ENCODE measurements at places on chromosomes 1 and 21.

DNA sequence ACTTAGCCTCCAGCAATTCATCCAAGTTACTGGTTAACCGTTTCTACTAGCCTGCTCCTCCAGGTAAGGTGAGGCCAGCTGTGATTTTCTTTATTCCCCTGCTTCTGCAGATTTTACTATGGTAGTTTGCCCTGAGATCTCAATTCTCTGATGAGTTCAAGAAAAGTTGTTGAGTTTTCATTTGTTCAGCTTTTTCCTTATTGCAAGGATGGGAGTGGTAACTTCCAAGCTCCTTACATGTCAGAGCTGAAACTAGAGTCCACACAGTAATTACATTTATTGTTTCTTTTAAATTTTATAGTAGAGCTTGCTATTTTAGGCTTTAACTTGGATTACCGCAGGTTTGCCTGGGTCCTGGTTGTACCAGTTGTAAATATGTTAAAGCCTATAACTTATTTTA lies 76.9 kb upstream of the ZRANB2 start:
- DNase-seq, result no peak

DNA sequence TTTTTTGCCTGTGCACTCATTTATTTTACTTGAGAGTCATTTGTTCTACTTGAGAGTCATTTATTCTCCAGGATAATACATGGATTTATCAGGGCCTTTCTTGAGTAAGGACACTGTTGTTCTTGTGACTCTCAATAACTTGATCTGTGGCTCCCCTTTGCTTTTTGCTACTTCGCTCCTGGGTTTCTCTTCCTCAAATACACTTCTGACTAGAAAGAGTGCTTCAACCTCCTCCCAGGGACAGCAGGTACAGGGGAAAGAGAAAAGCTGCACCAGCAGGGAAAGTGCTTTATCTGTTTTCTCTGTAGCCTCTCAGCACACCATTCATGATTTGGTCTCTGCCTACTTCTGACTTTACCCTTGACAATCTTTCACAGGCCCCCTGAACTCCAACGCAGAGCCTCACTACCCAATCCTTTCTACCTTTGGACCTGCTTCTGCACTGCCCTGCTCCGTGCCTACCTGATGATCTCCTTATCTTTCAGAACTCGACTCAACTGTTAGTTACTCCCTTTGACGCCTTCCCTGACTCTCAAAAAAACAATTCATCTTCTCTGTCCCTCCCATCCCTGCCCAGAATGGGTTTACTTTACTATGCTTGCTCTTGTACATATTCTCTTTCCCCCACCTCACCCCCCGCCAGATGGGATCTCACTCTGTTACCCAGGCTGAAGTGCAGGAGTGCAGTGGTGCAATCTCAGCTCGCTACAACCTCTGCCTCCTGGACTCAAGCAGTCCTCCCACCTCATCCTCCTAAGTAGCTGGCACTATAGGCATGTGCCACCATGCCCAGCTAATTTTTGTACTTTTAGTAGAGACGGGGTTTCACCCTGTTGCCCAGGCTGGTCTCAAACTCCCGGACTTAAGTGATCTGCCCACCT lies 15.6 kb upstream of the PIGM start:
- DNase-seq, result no peak

- DNase-seq, result no peak
These were observed 118.2 kb upstream of the ADGRL4 start for GRCh38 chr1:79124756-79125155.

DNA sequence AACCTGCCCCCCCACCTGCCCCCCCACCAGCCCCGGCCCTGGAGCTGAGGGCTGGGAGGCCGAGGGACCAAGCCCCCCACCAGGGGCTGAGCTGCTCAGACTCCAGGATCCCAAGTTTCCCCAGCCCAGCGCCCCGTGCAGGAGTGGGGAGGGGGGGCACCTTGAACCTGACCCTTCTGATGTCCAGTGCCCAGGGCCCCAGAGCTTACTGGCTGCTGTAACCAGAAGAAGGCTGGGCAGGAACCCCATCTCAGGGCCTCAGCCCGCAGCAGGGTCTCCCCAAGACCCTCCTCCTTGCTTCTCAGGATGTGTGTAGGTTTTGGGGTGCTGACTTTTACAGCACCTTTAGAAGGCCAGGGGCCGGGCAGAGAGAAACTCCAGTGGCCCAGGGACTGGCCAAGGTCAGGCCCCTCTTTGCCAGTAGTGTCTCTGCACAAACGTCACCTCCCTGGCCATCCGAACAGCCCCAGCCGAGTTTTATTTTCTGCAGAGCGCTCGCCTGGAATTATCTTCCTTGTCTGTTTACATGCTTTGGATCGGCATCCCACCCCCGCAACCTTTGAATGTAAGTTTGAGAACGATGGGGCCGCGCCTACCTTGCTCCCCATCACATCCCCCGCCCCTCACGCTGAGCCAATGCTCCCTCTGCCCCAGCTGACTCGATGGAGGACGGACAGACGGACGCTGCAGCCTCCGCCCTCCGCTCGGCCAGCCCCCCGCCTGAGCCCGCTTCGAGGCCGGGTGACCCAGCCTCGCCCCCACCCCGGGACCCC lies 70.1 kb upstream of the CASZ1 start:
- DNase-seq, result no peak

DNA sequence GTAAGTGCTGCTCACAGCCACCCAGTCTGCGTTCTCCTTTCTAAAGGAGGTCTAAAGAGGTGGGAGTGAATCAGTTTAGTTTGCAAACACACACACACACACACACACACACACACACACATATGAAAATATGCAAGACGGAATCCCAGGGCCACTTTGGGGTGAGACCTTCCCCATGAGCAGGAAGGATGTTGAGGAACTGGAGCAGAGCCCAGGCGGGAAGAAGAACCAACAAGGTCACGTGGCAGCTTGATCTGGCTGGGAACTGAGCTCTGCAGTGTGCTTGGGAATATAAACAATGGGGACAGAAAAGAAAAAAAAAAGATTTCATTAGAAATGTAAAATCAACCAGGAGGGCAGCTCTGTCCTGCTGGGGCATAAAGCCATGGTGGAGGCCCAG lies 32.6 kb downstream of the OR2G3 start:
- no peak for DNase-seq

- no peak for DNase-seq
These were observed 11.7 kb upstream of the ARHGAP29 start for GRCh38 chr1:94248956-94249688.

- DNase-seq, result no peak
These were observed 38.7 kb upstream of the TTC22 start for GRCh38 chr1:54839824-54840223.

- no peak for DNase-seq
These were observed at the start of gene KDM5B for GRCh38 chr1:202807926-202808757. Gene KDM5B, minus strand, starts transcription at chr1:202808421. Its CDS starts 116 bp downstream, at chr1:202808305.

GRCh38 chr1:84348759-84349158 lies 47.3 kb downstream of the SAMD13 start:
- no peak for DNase-seq

DNA sequence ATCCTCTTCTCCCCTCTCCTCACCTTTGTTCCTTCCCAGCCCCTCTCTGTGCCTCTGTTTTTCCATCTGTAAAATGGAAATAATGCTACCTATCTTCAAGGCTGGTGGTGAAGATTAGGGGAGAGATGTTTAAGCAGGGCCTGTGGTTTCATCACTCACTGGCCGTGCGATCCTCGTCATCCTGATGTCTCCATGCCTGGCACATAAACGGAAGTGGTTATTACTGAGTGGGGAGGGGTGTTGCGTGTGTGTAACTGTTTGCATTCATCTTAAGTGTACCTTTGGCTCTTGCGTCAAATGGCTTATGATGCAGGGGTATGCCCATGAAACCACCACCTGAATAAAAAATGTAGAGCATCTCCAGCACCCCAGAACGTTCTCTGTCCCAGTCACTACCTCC lies 17.2 kb upstream of the C1QA start:
- no peak for DNase-seq

- DNase-seq, result no peak
These were observed 260.8 kb downstream of the GPATCH2 start for GRCh38 chr1:217369996-217370551.

DNA sequence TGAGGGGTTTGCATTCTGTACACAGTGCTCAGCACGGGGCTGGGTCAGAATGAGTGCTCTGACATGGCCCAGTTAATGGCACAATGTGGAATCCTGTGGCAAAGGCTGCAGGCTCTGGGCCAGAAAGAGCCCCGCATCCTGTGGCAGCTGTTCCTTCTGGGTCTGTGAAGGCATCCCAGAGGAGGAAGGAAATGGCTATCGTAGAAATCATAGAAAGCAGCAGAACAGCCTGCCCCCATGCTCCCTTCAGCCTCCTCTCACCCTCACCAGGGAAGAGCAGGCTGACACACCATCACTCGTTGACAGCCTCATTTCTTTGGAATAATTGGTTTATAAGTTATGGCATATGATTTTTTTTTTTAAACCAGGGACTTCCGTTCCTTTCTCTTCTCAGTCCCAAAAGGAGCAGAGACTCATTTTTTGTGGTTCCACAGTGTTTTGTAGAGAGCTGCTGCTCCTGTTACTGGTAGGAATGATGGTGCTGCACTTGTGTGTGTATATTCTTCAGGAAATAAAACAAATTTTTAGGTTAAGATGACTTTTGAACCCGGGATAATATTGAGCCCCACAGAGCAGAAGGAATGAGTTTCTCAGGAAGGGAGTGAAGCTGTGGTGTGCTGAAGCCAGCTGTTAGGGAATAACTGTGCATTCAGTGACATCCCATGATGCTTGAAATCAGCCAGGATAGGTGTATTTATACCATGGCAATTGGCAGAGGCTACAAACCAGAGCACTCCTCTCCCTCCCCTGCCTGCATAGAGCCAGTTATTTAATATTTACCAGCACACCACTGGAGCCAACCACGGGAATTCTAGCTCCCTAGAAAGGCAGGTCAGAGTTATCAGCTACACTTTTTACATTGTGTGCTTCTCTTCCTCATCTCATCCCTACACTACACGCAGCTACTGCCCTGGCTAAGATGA lies 32.0 kb downstream of the PLXNA2 start:
- DNase-seq, result no peak

DNA sequence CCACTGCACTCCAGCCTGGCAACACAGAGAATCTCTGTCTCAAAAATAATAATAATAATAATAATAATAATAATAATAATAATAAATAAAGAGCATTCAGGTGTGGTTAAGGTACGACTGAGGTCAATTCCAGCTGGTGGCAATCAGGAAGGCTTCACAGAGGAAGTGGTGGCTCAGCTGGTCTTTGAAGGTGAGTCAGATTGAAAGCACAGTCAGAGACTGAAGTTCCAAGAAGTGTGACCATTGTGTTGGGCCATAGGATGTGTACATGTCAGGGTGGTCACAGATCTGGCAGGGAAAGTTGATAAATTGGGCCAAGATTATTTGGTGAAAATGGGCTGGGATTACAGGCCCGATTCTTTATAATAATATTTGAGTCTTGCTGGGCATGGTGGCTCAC lies 31.0 kb upstream of the MED18 start:
- DNase-seq, result no peak

DNA sequence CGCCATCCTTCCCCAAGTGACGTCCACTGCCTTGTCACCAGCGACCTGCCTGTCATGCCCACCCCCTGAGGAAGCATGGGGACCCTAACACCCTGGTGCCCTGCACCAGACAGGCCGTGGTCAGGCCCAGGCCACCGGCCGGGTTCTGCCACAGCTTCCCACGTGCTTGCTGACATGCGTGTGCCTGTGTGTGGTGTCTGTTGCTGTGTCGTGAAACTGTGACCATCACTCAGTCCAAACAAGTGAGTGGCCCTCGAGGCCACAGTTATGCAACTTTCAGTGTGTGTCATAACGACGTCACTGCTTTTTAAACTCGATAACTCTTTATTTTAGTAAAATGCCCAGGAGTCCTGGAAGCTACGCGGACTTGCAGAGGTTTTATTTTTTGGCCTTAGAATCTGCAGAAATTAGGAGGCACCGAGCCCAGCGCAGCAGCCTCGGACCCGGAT lies 8.5 kb upstream of the CTRC start:
- DNase-seq, result no peak

GRCh38 chr1:158177700-158178450 lies 2.8 kb upstream of the CD1D start:
- DNase-seq, result no peak

- no peak for DNase-seq
These were observed 53.9 kb downstream of the TOR1AIP2 start for GRCh38 chr1:179823693-179824092.

DNA sequence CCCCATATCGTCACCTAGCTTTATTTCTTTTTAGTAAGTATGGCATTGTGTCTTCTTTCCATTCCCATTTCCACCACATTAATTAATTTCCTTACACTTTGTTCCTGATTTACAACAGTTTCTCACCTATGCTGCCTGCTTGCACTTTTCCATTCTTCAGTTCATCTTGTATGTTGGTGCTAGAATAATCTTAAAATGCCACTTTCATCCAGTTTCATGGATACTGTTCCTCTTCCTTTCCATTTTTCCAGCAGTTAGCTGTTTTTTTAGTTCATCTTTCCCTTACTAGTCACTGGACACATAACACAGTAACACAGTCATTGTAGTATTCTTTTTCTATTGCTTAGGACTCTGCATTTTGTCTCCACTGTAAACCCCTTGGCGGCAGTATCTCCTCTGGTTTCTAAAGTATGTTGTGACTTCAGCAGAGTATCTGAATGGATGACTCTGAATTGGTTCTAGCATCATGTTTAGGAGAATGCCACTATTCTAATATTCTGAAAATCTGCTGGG lies 2.1 kb downstream of the CDC7 start:
- DNase-seq, result no peak

GRCh38 chr1:159554696-159555095 lies 18.9 kb upstream of the OR10J5 start:
- no peak for DNase-seq

DNA sequence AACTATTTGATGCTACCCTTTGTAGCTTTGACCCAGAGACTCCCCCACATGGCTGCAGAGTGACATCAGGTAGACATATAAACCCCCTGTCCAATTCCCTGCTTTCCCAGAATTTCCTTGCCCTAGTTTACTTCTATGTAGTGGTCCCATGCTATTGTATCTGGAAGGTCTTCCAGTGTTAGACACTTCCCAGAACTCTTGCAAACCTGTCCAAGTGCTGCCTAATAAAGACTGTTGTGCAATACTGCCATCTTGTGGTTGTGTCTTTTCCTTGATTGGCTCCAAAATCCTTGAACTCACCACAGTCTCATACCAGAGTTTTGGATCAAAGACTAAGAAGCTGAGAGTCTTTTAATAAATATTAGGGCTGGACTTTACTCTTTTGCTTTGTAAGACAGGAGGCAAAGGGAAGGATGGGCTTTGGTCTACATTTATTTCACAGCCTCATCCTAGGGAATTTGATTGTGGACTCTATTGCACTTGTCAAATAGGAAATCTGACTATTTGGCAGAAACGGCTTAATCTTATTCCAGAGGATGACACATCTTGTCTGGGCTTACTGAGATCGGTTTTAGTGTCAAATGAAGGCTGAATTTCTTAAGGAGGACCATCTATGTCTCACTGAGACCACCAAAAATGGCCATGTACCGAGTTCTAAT lies 169.9 kb downstream of the LRRC7 start:
- peak; percentile 17 for DNase-seq

All from NCI-H1436 treated with DMSO at 0.1 percent for 48 hours (cell line).